ENCODE measurements at places on chromosomes 13 and 19. TPM values are rescaled to one million over a fixed set of nuclear protein-coding genes. Genes with fewer than 3 reads are reported as not detected.

TRMT1 gene
- total RNA-seq: 51.5 TPM

STAP2 gene
- 35.6 TPM for total RNA-seq

- DNase-seq: no peak
Observed at GRCh38 chr13:69264362-69265334, 843.0 kb upstream of the ATXN8OS start.

GRCh38 chr19:18339723-18340122 is 675 bp upstream of the PGPEP1 start:
- no peak for DNase-seq

GRCh38 chr13:105514401-105514800 is 1021.1 kb downstream of the EFNB2 start:
- no peak for DNase-seq

DNA sequence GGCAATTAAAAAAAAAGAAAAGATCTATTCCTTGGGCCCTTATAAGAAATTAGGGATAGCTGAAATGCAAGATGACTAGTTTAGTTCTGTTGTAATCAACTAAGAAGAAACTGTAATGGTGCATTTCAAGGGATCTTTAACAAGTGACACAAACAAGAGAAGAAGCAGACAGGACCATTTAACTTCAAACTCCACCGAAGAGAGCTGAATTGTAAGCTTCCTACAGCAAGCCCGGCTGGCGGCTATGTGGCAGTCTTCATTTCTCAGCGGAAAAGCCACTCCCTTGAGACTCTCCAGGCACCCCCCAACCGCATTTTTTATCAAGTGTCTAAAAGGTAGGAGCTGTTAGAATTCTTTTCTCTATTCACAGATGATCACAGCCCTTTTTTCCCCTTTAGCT is 305.2 kb upstream of the ZNF507 start:
- no peak for DNase-seq

LYL1 gene
- total RNA-seq: 0.47 TPM

DNA sequence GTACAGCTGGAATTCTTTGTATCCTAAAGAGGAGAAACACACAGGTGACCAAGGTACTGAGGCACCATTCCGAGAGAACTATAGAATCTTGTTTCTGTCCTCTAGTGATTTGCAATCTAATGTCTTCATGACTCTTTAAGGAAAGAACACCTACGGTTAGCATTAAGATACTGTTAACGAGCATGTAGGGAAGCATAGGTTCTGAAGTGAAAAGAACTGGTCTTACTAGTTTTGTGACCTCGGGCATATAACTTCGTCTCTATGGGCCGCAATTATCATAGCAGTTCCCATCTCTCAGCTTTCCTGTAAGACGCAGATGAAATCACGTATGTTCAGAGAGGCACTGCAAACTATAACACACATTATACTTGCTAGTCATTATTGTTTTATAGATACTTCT is 193.0 kb upstream of the NBEA start:
- DNase-seq: no peak

DNA sequence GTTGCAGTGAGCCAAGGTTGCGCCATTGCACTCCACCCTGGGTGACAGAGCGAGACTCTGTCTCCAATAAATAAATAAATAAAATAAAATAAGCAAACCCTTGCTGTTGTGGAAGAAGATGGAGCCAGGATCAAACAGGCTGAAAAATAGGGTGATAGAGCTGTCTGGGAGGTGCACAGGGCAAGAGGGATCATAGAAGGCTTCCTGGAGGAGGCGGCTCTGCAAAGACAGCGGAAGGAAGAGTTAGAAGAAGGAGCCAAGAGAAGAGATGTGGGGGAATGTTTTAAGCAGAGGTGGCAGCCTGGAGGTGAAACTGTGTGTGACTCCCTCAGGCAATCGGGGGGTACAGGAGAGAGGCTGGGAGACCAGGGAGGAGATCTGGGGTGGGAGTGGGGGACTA is 40.6 kb downstream of the ZNRF4 start:
- no peak for DNase-seq

GRCh38 chr13:32471187-32471922 is 43.4 kb upstream of the N4BP2L1 start:
- DNase-seq: no peak

- DNase-seq: no peak
Observed at GRCh38 chr19:40745402-40745780, 4.9 kb downstream of the ACTMAP start.

TOMM40 gene
- total RNA-seq: 63.0 TPM

PTPRH gene
- total RNA-seq: 0.43 TPM

DNA sequence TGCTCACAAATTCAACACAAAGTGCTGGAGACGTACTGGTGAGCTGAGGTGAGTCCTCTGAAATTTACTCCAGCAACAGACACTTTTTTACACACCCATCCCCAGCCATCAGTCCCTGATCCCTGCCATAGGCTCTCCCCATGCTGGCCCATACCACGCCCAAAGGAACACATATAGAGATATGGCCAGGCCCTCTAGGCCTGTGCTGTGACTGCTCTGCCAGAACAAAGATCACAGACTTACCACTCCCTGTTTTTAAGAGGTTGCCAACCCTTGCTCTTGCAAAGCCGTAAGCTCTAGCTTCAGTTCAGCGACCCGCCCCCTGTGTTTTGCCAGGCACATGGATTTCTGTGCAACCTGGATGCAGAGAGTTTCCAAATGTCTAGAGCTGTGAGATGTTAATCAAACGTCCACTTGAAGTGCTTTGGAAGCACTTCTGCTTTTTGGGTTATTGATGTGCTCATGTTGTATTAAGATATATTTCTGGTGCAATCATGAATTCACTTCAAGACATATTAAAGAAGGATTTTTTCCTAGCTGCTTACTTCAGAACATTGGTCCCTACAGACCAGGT is 59.7 kb downstream of the DLEU7 start:
- no peak for DNase-seq

- no peak for DNase-seq
Observed at GRCh38 chr13:40640845-40641458, 25.5 kb downstream of the FOXO1 start.

DNA sequence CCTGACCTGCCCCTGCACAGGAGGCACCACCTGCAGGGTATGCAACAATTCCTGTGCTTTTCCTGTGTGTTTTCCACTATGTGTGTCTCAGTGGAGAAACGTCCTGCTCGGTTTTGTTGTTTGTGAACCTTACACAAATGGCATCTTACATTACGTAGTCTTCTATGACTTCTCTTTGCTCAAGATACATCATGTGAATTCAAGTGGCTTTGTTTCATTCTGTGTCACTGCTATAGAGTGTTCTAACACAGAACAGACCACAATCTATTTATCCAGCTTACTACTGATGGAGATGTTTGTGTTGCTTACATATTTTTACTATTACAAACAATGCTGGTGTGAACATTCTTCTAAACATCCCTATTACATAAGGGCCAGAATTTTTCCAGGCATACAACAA is 97.7 kb downstream of the ANKRD10 start:
- DNase-seq: no peak

MIA gene
- total RNA-seq: 4.6 TPM

DNA sequence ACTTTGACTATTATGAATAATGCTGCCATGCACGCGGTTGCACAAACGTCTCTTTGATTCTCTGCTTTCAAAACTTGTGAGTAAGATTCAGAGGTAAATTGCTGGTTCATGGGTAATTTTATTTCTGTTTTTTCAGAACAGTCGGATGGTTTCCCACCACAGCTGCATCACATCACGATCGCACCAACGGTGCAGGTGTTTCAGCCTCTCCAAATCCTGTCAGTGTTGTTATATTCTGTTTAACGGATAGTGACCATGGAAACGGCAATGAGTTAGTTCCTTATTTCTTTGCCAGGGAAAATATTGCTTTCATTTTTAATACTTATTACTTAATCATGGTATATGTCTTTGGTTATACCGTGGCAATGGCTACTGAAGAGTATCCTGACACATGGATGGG is 19.1 kb upstream of the ZNF835 start:
- no peak for DNase-seq

ZNF573 gene
- 12.7 TPM for total RNA-seq

DNA sequence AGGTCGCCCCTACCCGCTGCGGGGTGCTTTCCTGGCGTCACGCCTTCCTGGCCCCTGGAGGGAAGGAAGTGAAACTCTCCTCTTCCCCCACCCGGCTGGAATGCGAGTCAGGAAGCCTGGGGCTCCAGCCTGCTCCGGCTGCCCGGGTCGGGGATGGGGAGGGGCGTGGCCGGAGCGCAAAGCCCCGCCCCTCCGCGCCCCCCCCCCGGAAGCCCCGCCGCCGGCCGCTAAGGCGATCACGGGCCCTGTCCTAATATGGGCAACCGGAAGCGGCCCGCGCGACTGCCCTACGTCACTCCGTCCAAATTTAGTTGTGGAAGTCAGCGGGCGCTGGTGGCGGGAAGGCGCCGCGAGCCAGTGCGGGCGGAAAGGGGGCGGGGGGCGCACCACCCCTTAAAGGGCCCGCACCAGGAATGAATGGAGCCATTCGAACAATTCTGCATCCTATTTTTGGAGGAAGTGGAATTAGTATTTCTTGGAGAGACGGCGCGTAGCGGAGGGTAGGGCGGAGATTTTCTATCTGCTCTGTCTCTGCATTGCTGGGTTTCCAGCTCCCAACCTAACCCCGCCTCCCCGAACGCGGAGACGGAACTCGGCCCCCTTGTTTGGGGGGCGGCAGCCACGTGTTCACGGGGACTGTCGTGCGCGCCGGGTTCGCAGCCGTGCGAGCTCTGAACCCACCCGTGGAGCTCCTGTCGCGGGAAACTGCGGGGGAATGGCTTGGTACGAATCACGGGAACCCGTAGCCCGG is 1.6 kb downstream of the IER2 start:
- DNase-seq: peak; percentile 93

LMTK3 gene
- total RNA-seq: 12.7 TPM

FCAR gene
- total RNA-seq: not detected

GJB2 gene
- 2.4 TPM for total RNA-seq

DNA sequence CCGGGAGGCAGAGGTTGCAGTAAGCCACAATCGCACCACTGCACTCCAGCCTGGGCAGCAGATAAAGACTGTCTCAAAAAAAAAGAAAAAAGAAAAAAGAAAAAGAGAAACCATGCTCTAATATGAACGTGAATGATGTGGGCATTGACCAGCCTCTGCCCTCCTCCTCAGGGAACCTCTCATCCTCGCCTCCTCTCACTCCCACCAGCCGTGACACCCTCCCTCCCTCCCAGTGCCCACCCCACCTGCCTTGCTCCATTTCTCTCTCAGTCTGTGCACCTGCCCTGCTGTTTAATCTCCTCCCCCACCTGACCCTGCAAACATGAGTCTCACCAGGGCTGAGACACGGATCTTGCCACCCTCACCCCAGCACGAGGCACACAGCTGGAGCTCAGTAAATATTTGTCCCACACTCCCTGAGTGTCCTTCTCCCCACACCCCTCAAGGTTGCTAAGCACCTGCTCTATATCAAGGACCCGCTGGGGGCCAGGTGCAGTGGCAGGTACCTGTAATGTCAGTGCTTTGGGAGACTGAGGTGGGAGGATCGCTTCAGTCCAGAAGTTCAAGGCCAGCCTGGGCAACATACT is 7.5 kb upstream of the BCAT2 start:
- DNase-seq: no peak

PEX11G gene
- 5.5 TPM for total RNA-seq

- no peak for DNase-seq
Observed at GRCh38 chr19:16446724-16447368, 24.9 kb downstream of the EPS15L1 start.

- no peak for DNase-seq
Observed at GRCh38 chr13:40275636-40276035, 390.8 kb downstream of the FOXO1 start.

DNA sequence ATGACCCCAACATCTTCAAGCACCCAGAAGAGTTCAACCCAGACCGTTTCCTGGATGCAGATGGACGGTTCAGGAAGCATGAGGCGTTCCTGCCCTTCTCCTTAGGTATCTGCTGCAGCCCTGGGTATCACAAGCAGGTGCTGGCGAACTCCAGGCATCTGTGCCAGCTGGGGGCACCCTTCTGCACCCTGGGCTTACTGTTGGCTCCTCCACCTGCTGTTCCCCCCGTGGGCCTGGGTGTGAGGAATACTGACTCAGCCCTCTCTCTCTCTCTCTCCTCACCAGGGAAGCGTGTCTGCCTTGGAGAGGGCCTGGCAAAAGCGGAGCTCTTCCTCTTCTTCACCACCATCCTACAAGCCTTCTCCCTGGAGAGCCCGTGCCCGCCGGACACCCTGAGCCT is 13.0 kb downstream of the CYP2S1 start:
- no peak for DNase-seq

DNA sequence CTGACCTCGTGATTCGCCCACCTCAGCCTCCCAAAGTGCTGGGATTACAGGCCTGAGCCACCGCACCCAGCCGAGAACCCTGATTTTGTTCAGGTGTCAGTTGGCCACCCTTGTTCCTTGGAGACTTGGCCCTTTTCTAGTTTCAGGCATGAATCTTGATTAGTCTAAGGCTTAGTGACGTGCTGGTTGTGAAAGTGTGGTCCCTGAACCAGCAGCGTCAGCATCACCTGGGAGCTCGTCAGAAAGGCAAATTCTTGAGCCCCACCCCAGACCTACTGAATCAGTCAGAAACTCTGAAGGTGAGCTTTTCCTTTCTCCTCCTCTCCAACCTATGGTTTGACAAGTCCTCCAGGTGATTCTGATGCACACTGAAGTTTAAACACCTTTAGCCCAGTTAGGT is 35.2 kb downstream of the CACNG6 start:
- DNase-seq: no peak

OR4F17 gene
- not detected for total RNA-seq

DNA sequence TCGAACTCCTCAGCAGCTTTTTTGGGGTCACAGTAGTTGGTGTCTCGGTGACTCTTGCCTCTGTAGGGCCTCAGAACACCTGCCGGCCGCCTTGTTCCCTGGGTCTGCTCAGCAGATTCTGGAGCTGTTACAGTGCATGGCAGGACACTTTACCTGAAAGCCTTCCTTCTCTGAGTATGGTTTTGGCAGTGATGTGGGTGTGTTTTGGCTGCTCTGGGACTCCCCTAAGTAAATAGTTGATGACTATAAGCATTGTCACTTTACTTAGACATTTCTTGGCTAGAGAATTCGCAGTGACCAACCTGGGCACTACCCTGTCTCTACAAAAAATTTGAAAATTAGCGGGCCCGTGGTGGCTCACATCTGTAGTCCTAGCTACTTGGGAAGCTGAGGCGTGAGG is 7.0 kb downstream of the MAU2 start:
- no peak for DNase-seq

DNA sequence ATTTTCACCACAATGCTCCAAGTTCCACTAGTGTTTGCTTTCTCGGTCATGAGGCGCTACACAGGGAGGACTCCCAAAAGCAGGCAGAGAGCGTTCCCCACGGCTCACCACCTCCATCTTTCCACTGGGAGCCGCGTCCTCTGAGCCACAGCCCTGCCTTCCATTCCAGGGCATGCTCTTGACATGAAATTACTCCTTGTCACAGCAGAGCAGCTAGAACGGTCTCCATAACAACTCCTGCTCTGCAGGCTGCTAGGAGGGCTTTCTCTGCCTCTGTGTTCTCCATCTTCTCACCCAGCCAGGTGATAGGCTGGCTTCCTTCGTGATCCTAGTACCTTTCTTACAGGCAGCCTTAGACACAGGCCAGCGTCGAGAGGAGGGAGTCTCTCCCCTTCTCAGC is 171.8 kb upstream of the UBL3 start:
- no peak for DNase-seq

UQCR11 gene
- 171 TPM for total RNA-seq
